Fibroblast of skin of scalp (primary cell): ENCODE measurements at places on chromosomes 13 and 19.
A peak's percentile ranks its signal among the peaks of the same experiment; 100 is the strongest.

DNA sequence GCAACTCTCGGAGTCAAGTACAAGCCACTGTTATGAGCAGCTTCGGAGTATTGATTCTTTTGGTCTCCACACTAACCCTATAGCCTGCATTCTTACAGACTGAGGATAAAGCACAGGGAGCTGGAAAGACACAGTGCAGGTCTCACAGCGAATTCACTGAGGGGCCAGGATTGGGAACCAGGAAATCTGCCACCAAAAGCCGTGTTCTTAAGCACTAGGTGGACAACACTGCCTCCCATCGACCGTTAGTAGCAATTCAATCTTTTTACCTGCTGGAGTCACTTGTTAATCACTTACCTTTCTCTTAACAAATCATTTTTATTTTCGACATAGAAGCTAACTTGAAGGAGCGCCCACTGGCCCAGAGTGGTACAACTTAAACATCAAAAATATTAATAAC is 6.3 kb downstream of the PMIS2 start:
- no peak for DNase-seq

DNA sequence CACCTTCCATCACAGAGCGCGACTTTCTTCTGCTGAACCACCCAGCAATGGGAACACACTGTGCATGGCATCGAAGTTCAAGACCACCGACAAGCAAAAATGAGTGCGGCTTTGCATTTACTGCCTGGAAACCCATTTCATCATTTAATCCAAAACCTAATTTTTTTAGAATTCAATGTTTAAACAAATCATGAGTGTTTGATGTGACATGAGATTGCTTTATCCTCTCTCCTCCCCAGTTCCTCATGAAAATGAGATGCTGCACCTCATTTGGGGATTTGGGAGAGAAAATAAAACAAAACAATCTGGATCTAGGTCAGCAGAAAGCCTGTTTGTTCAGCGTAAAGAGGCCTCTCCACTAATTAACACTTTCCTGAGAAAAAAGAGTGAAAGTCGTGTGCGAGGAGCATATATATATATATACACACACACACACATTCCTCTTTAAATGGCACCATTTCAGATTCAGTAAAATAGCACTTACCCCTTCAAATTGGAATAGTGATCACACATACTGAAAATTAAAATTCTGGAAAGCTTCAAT is 126.2 kb downstream of the DCT start:
- no peak for DNase-seq

DNA sequence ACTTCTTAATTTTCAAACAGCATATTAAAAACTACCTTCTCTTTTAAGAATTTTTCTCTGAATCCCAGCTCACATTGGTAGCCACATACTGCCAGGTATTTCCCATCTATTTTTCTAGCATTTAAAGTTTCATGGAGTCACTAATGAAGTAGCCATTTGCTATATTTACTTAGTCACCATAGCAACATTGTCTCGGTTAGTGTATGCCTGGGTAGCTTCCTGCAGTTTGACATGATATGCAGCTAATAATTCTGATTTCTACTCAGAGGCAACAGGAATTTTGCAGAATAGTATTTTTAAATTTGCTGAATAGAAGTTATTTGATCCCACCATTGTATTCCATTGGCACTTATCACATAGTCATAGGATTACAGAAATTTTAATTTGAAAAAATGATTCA is 30.9 kb upstream of the KCTD4 start:
- DNase-seq, result peak; percentile 48

DNA sequence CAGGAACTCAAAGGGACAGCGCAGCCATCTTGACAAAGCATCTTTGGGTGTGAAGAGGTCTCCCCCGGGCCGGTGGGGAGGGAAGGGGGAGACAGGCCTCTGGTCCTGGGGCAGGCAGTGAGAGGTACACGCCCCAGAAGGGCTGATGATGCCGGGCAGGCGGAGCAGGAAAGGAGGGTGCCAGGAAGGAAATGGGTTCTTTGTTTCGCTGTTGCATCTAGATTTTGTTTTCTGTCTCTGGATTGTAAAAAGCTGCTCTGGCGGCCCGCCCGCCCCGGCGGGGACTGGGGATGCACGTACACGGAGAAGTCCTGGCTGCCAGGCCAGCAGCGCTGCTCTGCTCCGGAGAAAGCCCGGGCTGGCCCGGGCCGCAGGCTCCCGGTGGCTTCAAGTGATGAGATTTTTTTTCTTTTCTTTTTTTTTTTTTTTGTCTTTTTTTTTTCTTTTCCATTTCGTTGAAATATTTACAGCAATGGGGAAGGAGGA is 13.2 kb upstream of the ASF1B start:
- peak; percentile 49 for DNase-seq

DNA sequence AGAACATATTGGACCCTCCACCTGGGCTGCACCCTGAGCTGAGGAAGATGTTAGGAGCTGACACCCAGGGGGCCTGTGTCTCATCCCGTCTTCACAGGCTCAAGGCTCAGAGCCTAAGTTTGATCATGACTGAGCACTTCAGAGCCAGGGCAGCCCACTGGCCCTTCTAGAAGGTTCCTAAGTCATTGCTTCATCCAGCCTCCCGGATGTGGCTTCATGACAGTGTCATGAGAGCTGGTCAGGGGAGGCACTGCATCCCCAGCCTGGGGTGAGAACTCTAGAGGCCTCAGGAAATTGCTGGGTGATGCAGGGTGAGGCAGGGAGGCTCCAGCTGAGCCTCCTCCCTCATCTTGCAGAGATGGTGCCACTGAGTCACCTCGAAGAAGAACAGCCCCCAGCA is 24.9 kb upstream of the PIK3R2 start:
- DNase-seq, result no peak

DNA sequence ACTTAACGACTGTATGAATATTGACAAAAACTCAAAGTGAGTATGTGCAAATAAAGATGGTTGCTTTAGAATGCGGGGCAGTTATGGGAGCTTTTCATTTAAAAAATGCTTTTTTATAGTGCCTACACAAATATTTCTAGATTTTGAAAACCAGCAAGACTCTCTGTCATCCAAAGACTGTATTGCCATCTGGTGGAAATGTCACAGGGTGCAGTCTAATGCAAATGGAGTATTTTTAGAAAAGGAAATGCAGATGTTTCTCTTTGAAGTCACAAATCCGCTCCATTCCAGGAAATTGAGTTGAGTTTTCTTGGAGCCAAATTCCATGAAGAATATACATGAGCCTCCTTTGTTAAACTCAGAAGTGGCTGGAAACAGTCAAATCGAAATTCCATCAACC is 2.3 kb upstream of the C1QTNF9B start:
- DNase-seq, result peak; percentile 69

- DNase-seq, result peak; percentile 64
These were observed 124.0 kb upstream of the RNF113B start for GRCh38 chr13:98300956-98301641.

DNA sequence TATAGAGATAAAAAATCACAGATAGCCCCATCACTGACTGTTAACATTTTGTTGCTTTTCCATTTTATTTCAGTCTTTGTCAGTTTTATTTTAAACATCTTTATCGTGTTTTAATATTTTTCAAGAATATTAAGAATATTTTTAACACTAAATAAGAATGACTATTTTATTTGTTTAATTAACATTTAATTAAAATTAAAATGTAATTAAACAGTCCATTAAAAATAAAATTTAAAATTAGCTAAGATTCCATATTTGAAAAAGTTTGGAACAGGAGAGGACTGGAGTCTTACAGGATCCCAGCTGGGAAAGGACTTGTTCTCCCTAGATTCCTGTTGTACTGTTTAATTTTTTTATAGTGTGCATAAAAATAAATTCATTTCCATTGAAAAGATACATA is 54.5 kb downstream of the RGCC start:
- DNase-seq, result no peak

DNA sequence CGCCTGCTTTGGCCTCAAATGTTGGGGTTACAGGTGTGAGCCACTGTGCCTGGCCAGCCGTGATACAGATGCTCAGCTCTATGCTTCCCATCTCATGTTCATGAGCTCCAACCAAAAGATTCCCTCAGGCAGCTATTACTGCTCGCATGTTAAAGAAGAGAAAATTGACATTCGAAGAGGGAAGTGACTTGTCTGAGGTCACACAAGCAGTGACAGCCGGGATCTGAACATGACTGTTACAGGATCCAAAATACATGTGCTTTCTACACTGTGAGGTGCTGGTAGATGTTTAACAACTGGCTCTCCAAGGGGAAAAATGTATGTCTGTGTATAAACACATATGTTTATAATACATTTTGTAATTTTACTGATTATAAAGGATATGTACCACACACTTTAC is 11.3 kb downstream of the FPR1 start:
- no peak for DNase-seq

GRCh38 chr13:25778365-25778764 is 273.5 kb downstream of the SHISA2 start:
- DNase-seq, result no peak

DNA sequence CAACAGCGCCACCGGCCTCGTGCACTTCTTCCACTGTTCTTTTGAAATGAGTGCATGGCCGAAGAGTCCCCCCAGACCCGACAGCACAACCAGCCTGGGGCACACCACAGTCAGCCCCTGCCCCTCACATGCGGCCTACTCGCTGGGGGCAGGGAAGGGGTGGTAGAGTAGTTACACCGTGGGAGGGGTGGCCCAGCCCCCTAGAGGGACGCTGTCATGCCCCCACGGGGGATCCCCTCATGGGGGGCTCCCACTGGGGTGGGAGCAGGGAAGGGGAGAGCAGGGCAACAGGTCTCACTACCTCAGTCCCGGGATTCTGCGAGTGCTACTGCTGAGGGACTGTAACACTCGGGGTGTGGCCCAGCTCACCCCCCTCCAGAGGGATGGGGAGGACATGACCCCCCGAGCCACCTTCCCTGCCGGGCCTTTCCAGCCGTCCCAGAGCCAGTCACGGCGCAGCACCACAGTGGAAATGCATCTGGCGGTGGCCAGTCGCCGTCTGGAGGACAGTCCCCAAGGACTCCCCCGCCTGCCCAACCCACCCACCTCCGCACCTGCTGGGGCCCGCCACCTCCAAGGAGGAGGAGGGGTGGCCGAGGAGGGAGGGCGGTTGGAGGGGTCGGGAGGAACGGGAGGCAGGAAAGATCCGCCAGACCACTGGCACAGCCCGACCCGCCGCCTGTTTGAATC is 84.6 kb upstream of the ZNF254 start:
- DNase-seq, result no peak

DNA sequence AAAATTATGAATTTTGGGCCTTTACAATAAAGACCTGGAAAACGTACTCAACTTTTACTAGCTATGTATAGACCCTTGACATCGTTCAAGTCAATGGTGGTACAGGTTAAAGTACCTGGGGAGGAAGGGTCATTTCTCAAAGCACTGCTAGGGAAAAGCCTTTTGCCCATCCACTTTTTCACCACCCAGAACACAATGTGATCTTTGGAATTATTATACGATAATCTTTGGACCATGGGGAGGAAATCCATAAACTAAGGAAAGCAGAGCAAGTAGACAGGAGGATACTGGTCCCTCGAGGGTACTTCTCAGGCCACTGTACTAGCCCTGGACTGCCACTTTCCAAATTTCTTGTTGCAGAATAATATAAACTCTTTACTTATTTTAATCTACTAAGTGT is 39.5 kb downstream of the UBL3 start:
- no peak for DNase-seq

GRCh38 chr13:23898101-23898500 is 799 bp upstream of the C1QTNF9B start:
- peak; percentile 86 for DNase-seq

- DNase-seq, result no peak
These were observed 17.1 kb upstream of the SHFL start for GRCh38 chr19:10069046-10069445.

DNA sequence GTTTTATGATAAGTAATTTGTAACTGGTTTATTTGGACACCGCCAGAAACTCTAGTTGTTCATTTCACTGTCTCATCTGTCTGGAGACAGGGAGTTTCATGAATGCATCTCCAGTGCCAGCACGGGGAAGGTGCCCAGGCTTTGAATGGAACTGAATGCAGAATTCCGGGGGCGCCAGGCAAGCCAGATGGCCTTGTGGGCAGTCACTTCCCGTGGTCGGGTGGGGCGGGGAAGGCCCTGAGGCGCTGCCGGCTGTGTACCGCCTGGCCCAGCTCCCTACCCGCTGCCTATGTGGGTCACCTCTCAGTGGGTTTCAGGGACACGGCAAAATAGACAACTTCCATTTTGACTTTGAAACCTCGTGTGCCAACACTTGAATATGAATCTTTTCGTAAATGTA is 28.8 kb upstream of the MCF2L start:
- no peak for DNase-seq

DNA sequence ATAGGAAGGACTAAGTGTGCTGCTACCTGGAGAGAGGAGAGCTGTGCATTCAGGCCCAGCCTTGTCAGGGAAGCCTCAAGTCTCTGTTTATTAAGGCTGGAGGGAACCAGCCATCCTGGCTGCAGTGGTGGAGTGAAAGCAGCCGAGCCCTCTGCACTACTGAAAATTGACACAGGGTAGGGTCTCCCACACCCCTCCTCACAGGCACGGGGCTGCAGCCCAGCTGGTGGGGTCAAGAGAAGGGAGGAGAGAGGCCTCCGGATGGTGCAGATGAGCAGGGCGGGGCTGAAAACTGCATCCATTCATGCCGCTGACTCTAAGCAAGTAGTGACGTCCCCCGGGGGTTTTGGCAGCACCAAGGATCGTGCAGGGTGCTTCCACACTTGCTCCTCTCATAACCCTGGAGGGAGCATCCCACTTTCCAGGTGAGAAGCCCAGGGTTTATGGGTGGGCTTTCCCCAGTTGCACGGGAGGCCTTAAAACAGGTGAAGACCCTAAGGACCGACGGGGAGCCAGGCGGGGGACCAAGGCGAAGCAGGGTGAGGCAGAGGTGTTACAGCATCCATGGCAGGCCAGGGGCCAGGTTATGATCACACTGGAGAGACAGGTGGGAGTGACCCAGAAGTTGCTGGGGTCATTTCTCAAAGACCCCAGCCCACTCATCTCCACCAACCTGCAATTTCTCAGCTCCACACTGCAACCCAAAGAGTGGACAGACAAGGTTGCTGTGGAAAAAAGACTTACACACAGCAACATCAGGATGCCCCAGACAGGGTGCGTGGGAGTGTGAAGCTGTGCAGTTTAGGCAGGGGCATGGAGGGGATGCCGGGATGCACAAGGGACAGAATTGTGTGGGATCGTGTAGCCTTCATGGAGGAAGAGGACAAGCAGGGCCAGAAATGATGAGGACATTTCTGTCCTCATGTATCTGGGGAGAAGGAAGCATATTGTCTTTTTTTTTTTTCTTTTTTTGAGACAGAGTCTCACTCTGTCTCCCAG is 36.8 kb downstream of the VSTM2B start:
- DNase-seq, result no peak

DNA sequence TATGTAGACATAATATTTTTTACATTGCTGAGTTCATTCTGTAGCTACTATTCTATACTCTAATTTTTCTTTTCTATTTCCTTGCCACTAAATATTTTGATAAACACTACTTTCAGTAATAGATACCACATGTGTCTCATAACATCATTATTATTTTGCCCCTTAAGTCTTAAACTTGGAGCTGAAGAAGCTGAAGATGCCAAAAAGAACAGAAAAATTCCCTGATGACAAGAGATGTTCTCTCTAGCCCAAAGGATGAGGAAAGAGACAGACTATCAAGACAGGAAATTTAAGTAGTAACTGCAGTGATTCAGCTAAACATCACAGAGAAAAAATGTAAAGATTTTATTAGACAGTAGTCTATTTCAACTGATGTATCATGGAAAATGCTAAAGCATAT is 322.0 kb upstream of the KLHL1 start:
- no peak for DNase-seq

- DNase-seq, result peak; percentile 39
These were observed 9.2 kb upstream of the ZSCAN22 start for GRCh38 chr19:58317476-58318072.

- no peak for DNase-seq
These were observed 27.5 kb downstream of the RAB20 start for GRCh38 chr13:110533771-110534670.
